ENCODE measurements at places on chromosomes 1 and 21.

GRCh38 chr1:221711063-221711577, 30.8 kb downstream of the DUSP10 start:
- no peak for DNase-seq

- peak; percentile 83 for DNase-seq
Measured at GRCh38 chr1:12143631-12144155, 23.1 kb upstream of the TNFRSF1B start.

GRCh38 chr21:35156293-35157278, 107.5 kb upstream of the RUNX1 start:
- DNase-seq, result no peak

GRCh38 chr1:64043288-64043687, 160.1 kb upstream of the UBE2U start:
- no peak for DNase-seq

- no peak for DNase-seq
Measured at GRCh38 chr1:65979136-65980044, 186.7 kb downstream of the PDE4B start.

DNA sequence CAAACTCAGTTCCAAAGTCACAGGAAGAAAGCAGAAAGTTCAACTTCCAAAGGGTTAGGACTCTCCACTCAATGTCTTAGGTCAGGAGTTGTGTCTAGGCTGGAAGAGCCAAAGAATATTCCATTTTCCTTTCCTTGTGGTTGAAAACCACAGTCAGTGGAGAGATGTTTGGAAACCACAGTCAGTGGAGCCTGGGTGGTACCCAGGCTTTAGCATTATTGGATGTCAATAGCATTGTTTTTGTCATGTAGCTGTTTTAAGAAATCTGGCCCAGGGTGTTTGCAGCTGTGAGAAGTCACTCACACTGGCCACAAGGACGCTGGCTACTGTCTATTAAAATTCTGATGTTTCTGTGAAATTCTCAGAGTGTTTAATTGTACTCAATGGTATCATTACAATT, 11.7 kb downstream of the ATF3 start:
- DNase-seq, result no peak

GRCh38 chr1:35883635-35884101, 659 bp downstream of the AGO1 start:
- no peak for DNase-seq

DNA sequence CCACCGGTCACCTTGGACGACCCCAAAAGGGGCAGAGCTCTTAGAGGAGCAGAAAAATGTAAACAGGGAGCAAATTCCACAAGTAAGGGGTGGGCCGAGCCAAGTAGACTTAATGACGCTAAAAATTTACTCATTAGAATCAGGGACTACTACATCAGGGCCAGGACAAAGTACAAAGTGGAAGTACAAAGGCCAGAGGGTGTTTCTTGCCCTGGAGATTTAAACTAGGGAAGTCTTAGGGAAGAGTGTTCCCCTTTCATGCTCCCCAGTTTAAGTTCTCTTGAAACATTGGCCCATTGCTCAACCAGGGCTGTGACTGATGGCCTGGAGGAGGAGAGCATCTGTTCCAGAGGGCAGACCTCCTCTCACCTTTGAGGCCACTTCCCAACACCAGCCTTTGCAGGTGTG, 48.6 kb downstream of the BACH1 start:
- DNase-seq, result no peak
